ENCODE measurements at places on chromosomes 12 and 14. TPM values are rescaled to one million over a fixed set of nuclear protein-coding genes. Genes with fewer than 3 reads are reported as not detected.

PLXNC1 gene
- 38.3 TPM for total RNA-seq

CD27 gene
- 74.1 TPM for total RNA-seq

ZFHX2 gene
- 0.75 TPM for total RNA-seq

YLPM1 gene
- total RNA-seq: 110 TPM

EPYC gene
- not detected for total RNA-seq

CCDC197 gene
- total RNA-seq: not detected

CABP1 gene
- total RNA-seq: not detected

ST8SIA1 gene
- 5.0 TPM for total RNA-seq

SPX gene
- total RNA-seq: 0.16 TPM

LYZ gene
- 2,445 TPM for total RNA-seq

CEP290 gene
- 23.9 TPM for total RNA-seq

NPFF gene
- not detected for total RNA-seq

SLC6A13 gene
- 0.81 TPM for total RNA-seq

CARMIL3 gene
- total RNA-seq: 0.08 TPM

PTCSC3 gene
- total RNA-seq: not detected

TCP11L2 gene
- total RNA-seq: 258 TPM

OTOGL gene
- not detected for total RNA-seq

IFNG-AS1 gene
- 0.82 TPM for total RNA-seq

SLC6A15 gene
- total RNA-seq: not detected

SMCO2 gene
- 1.3 TPM for total RNA-seq

PTPRB gene
- total RNA-seq: not detected

SERPINA5 gene
- not detected for total RNA-seq

GPR84 gene
- 3.9 TPM for total RNA-seq

MYH6 gene
- total RNA-seq: not detected

PIWIL1 gene
- total RNA-seq: not detected

LIMA1 gene
- total RNA-seq: 11.2 TPM

KCNC2 gene
- not detected for total RNA-seq

OR6C65 gene
- not detected for total RNA-seq

PLEKHG7 gene
- total RNA-seq: not detected

PRR4 gene
- 2.2 TPM for total RNA-seq

CLEC4C gene
- total RNA-seq: not detected

GLS2 gene
- 3.0 TPM for total RNA-seq

DPPA3 gene
- total RNA-seq: not detected

REP15 gene
- not detected for total RNA-seq

MAP4K5 gene
- 47.5 TPM for total RNA-seq

All from naive thymus-derived CD4-positive, alpha-beta T cell (primary cell).